ENCODE measurements at places on chromosomes 7 and 10.
A peak's percentile ranks its signal among the peaks of the same experiment; 100 is the strongest.

GRCh38 chr7:104207348-104207730 lies 474 bp downstream of the ORC5 start:
- no peak for DNase-seq

DNA sequence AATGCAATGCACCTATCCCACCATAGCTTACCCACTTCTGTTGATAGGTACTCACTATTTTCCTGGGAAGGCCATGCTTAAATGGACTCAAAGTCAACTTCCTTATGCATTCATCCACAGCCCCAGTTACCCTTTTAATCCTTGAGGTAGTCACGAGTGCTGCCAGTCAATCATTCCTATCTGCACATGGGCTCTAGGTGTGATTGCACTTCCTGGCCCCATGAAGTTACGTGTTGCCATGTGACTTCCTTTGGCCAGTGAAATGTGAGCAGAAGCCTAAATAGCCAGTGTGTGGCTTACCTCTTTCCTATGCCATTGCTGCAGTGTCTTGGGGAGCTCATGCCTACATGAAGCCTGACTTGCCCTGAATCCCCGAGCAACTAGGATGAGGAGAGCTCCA lies 23.5 kb upstream of the EIF5AL1 start:
- DNase-seq, result no peak

GRCh38 chr7:23020742-23021401 lies 6.9 kb upstream of the HYCC1 start:
- peak; percentile 45 for DNase-seq

- peak; percentile 67 for DNase-seq
Measured at GRCh38 chr10:77478247-77478961, 159.2 kb downstream of the KCNMA1 start.

DNA sequence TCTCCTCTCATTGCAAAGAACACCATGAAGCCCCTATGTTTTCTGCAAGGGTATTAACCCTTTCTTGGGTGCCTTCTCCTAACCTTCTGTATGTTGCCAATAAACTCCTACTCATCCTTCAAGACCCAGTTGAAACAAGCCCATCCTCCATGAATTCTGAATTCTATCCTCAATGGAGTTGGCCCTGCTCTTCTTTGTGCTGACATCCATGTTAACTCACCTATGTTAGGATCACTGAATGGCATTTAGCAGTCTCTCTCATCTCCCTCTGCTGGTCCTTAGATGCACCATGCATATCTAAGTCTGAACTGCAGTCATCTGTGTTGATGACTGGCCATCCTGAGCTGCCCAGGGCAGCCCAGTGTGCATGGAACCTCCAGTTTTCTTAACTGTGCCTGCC lies 129.8 kb downstream of the BUB3 start:
- no peak for DNase-seq

DNA sequence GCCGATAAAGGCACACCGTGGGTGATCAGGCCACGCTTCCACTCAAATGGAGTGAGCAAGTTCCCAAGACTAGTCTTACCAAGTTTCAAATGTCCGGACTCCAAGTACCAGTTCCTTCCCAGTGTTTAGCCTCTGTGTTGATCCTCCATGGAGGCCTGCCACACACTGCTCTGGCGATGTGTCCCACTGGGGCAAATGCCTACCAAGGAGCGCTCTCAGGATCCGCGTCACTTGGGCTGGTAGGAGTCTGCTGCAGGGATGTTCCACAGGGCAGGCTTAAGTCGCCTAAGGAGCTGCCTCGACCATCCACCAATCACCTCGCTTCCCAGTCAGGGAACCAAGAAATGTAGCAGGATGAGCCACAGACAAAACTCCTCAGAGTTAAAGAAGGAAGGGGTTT lies 17.4 kb upstream of the MRLN start:
- DNase-seq, result no peak

All from AG04449 (cell line).